ENCODE measurements at places on chromosomes 1 and 21.
A peak's percentile ranks its signal among the peaks of the same experiment; 100 is the strongest.

DNA sequence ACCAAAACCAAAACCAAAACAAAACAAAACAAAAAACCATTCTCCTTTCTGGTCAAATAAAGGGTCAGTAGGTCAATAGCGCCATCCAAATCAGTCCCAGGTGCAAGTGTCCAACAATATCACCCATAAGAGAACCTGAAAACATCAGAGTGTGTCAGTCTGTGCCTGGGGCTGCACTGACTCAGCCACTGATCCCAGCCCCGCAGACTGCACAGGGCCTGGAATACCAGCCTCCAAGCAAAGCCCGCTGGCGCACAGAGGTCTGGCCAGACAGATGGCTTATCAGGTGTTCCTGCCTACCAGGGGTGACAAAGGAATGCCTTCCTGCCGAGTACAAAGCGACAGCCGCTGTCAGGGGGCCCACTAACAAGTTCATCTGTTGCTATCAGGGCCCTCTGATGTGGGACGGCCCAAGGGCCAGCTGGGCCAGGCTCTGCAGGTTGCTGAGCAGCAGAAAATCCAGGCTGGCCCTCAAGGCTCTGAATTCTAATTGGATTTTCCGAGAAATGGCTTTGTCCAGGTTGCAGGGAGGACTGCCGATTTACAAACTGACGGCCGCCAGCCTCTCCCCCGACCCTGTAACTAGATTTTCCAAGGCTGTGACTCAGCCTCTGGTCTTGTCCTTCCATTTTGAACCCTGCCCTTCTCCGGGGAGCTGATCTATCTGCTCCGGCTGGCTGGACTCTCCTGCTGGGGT is 13.7 kb upstream of the TMEM51 start:
- peak overlapping the region; percentile 81 for H3K27ac ChIP-seq
- no peak for DNase-seq
- peaks cover 3% of the 10 kb centered on the region for H3K27me3 ChIP-seq
- H3K4me1 ChIP-seq = peaks cover 20% of the 10 kb centered on the region
- no peaks in the 10 kb centered on the region for H3K36me3 ChIP-seq

GRCh38 chr1:117128323-117129079 is 7.0 kb upstream of the TRIM45 start:
- H3K36me3 ChIP-seq = no peaks in the 10 kb centered on the region
- DNase-seq = no peak
- H3K27me3 ChIP-seq = no peaks in the 10 kb centered on the region
- peak overlapping the region; percentile 75 for H3K27ac ChIP-seq

GRCh38 chr1:162137179-162137960 is 67.9 kb downstream of the NOS1AP start:
- H3K27ac ChIP-seq = peak overlapping the region; percentile 32
- H3K4me1 ChIP-seq = peaks cover 37% of the 10 kb centered on the region
- H3K27me3 ChIP-seq = no peaks in the 10 kb centered on the region
- no peak for DNase-seq

GRCh38 chr1:21724098-21724497 is 54.9 kb upstream of the RAP1GAP start:
- H3K4me1 ChIP-seq = peaks cover 6% of the 10 kb centered on the region
- no peak for DNase-seq
- no peaks in the 10 kb centered on the region for H3K27me3 ChIP-seq
- H3K4me3 ChIP-seq = no peak overlapping the region
- H3K27ac ChIP-seq = no peak overlapping the region
- H3K36me3 ChIP-seq = peaks cover 38% of the 10 kb centered on the region

- no peak for DNase-seq
- peak overlapping the region; percentile 39 for H3K27ac ChIP-seq
- H3K4me3 ChIP-seq = no peak overlapping the region
- peaks cover 14% of the 10 kb centered on the region for H3K36me3 ChIP-seq
- no peaks in the 10 kb centered on the region for H3K27me3 ChIP-seq
- peaks cover 31% of the 10 kb centered on the region for H3K4me1 ChIP-seq
Observed at GRCh38 chr1:119634016-119634415, 14.1 kb downstream of the ZNF697 start.

- no peak overlapping the region for H3K27ac ChIP-seq
- no peaks in the 10 kb centered on the region for H3K27me3 ChIP-seq
- H3K36me3 ChIP-seq = no peaks in the 10 kb centered on the region
- H3K4me3 ChIP-seq = no peak overlapping the region
- no peak for DNase-seq
- H3K4me1 ChIP-seq = no peaks in the 10 kb centered on the region
Observed at GRCh38 chr1:160904783-160905616, 20.0 kb upstream of the ITLN1 start.

GRCh38 chr1:26598890-26599289 is 69.3 kb downstream of the RPS6KA1 start:
- H3K4me1 ChIP-seq = peaks cover 15% of the 10 kb centered on the region
- no peaks in the 10 kb centered on the region for H3K36me3 ChIP-seq
- no peak overlapping the region for H3K27ac ChIP-seq

GRCh38 chr1:96416701-96417444 is 304.7 kb upstream of the PTBP2 start:
- DNase-seq = no peak
- H3K27ac ChIP-seq = no peak overlapping the region
- no peaks in the 10 kb centered on the region for H3K27me3 ChIP-seq
- no peaks in the 10 kb centered on the region for H3K4me1 ChIP-seq

GRCh38 chr1:194950584-194950983 is 1657.7 kb downstream of the KCNT2 start:
- H3K4me1 ChIP-seq = no peaks in the 10 kb centered on the region
- H3K27me3 ChIP-seq = no peaks in the 10 kb centered on the region
- H3K4me3 ChIP-seq = no peak overlapping the region
- DNase-seq = no peak
- H3K36me3 ChIP-seq = no peaks in the 10 kb centered on the region

GRCh38 chr1:55476445-55477015 is 261.4 kb upstream of the USP24 start:
- DNase-seq = no peak
- H3K4me1 ChIP-seq = peaks cover 26% of the 10 kb centered on the region
- H3K27ac ChIP-seq = no peak overlapping the region

DNA sequence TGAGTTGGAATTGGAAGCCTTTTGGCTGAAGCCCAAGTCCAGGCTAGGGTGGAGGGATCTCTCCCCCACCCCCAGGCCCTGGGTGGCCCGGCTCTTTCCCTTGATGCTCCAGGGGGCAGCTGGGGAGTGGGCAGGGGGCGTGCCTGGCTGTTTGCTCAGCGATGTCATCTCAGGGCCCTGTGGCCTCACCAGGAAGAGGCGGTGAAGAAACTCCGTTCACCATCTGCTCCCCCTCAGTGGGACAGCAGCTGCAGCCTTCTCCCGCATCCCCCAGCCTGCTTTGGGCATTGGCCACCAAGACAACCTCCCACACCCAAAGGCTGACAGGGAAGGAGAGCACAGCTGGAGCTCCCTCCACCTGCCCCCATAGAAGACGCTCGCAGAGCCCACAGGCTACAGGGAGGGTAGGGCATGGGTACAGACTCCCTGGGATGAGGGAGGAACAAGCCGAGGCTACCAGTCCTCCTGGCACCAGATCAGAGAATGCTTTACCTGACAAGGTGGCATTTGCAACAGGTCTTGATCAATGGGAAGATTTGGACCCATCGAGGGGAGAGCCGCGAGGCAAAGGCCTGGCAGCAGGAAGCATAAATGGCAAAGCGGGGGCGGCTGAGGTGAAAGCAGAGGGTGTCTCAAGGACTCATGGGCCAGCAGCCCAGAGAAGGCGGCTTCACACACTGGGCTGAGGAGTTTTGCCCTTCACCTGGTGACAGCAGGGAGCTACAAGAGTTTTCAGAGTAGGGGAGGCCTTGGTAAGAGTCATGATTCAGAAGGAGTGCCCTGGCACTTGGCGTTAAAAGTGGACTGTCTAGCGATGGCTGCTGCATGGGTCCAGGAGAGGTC is 6.5 kb upstream of the GUCA2A start:
- H3K4me1 ChIP-seq = peaks cover 32% of the 10 kb centered on the region
- no peak overlapping the region for H3K4me3 ChIP-seq
- no peaks in the 10 kb centered on the region for H3K27me3 ChIP-seq
- peak overlapping the region; percentile 81 for H3K27ac ChIP-seq
- H3K36me3 ChIP-seq = no peaks in the 10 kb centered on the region
- DNase-seq = no peak

DNA sequence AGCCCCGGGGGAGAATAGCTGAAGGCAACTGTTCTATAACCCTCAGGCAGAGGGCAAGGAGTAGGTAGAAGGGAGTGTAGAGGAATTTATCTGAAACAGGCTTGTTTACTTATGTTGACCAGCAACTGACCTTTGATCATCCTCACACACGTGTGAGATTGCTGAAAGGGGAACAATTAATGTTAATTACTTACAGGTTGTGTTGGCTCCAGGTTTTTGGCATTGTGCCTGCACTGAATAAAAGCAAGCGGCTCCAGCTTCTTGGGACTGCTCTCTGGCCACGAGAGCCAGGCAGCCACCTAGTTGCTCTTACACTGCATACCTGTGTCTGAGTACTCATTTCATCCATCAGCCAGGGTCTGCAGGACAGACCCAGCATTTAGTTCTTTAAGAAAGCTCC is 41.3 kb upstream of the ARHGEF10L start:
- H3K4me1 ChIP-seq = peaks cover 14% of the 10 kb centered on the region
- peaks cover 2% of the 10 kb centered on the region for H3K27me3 ChIP-seq
- no peak overlapping the region for H3K4me3 ChIP-seq
- H3K36me3 ChIP-seq = no peaks in the 10 kb centered on the region

- no peak overlapping the region for H3K4me3 ChIP-seq
- DNase-seq = no peak
- no peaks in the 10 kb centered on the region for H3K27me3 ChIP-seq
- H3K4me1 ChIP-seq = peaks cover 29% of the 10 kb centered on the region
Observed at GRCh38 chr1:199297174-199297573, 658.3 kb downstream of the PTPRC start.

GRCh38 chr1:18875107-18875795 is 15.8 kb upstream of the TAS1R2 start:
- no peaks in the 10 kb centered on the region for H3K36me3 ChIP-seq
- DNase-seq = peak; percentile 87
- H3K4me3 ChIP-seq = no peak overlapping the region
- H3K27me3 ChIP-seq = no peaks in the 10 kb centered on the region

GRCh38 chr1:64892576-64893573 is 73.5 kb downstream of the JAK1 start:
- H3K4me3 ChIP-seq = no peak overlapping the region
- DNase-seq = no peak
- H3K36me3 ChIP-seq = no peaks in the 10 kb centered on the region
- no peaks in the 10 kb centered on the region for H3K27me3 ChIP-seq

DNA sequence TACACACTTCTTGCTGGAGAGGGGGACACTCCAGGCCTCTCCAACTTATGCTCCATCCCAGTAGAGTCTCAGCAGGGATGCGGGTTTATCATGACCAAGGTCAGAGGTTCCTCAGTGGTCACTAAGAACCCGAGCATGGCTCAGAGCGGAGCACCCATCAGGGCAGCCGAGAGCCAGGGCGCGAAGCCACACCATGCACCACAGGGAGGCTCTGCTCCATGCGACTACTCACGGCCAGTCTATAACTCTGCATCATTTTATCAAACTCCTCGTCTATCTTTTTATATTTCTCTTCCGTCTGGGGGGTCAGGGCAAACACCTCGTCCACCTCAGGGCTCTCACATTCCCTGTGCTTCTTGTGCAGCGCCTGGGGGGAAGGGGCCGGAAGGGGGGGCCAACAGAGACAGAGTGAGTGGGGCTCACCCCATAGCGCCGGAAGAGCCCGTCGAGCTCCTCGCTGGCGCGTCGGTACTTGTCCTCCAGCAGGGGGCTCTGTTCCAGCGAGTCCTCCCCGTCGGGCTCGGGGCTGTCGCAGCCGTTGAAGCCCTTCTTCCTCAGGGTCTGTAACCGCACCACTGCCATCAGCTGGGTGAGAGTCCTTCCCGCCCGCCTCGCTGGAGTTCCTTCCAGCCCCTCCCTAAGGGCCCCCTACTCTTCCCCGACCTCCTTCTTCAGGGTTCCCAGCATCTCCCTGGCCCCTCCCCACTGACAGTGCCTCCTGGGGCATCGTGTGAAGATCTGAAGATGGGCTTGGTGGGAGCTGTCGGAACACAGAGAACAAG is 20.0 kb downstream of the MEF2D start:
- no peaks in the 10 kb centered on the region for H3K27me3 ChIP-seq
- DNase-seq = no peak
- no peak overlapping the region for H3K4me3 ChIP-seq
- peaks cover 11% of the 10 kb centered on the region for H3K36me3 ChIP-seq

- DNase-seq = no peak
- no peak overlapping the region for H3K4me3 ChIP-seq
- H3K36me3 ChIP-seq = no peaks in the 10 kb centered on the region
- no peak overlapping the region for H3K27ac ChIP-seq
- peaks cover 5% of the 10 kb centered on the region for H3K27me3 ChIP-seq
Observed at GRCh38 chr1:117633423-117633822, 27.6 kb downstream of the TENT5C start.
